ENCODE measurements at places on chromosomes 5 and 9.
A peak's percentile ranks its signal among the peaks of the same experiment; 100 is the strongest.

- no peak for DNase-seq
Observed at GRCh38 chr9:95816716-95817115, 58.8 kb upstream of the ERCC6L2 start.

- no peak for DNase-seq
Observed at GRCh38 chr5:125424402-125425141, 678.1 kb upstream of the ZNF608 start.

DNA sequence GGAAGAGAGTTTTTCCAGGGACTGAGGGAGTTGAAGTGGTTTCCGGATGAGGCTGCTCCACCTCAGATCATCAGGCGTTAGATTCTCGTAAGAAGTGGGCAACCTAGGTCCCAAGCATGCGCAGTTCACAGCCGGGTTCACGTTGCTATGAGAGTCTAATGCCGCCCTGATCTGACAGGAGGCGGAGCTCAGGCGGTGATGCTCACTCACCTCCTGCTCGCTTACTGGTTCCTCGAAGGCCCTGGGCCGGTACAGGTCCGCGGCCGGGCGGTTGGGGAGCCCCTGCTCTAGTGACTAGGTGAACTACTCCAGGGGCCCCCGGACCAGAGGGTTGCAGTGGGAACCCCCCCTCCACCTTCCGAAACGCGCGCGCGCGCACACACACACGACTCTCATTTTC lies 997 bp upstream of the RNF130 start:
- no peak for DNase-seq

GRCh38 chr5:71887680-71888079 lies 168.6 kb downstream of the CARTPT start:
- no peak for DNase-seq

GRCh38 chr5:119343766-119344165 lies 12.1 kb upstream of the TNFAIP8 start:
- no peak for DNase-seq

GRCh38 chr5:141850786-141851185 lies 27.4 kb downstream of the PCDH1 start:
- no peak for DNase-seq

DNA sequence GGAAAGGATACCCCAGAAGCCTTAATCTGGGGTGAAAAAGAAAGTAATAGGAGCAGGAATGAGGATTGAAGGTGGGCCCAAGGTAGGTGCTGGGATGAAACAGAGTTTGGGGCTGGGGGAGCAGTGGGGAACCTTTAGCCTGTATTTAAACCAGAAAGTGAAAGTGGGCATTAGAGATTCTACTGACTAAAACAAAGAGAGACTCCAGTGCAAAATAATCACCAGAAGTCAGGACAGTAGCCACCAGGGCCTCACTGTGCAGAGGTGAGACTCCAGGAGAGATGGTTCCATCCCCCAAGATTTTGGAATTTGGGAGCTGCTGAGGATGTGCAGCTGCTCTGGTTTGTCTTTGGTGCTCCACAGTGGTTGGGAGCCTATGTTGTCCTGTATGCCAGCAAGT lies 13.1 kb downstream of the DNAJB5 start:
- DNase-seq = no peak

GRCh38 chr9:37676411-37676830 lies 25.7 kb downstream of the FRMPD1 start:
- DNase-seq = no peak

DNA sequence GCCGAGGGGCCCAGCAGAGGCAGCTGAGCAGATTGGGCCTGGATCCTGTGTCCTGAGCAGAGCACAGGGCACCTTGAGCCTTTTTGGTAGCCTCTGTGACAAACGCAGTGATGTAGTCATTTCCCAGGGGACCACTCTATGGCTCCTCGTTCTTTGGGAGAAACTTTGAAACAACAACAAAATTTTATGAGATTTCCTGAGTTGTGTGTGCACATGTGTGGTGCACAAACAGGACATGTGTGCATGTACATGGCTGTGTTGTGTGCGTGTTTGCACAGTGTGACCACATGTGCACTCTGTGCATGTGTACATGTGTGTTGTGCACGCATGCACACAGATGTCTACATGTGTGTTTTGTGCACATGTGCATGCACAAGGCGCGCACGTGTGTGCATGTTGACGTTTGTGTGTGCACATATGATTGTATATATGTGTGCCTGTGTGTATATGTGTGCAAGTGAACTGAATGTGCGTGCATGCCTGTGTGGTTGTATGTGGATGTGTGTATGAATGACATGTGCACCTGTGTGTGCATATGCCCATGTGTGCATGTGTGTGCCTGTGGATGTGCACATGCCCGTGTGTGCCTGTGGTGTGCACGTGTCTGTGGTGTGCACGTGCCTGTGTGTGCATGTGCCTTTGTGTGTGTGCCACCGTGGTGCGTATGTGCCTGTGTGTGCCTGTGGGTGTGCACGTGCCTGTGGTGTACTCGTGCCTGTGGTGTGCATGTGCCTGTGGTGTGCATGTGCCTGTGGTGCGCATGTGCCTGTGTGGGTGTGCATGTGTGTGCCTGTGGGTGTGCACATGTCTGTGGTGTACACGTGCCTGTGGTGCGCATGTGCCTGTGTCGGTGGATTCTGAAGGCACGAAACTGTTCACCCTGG lies 221.6 kb downstream of the CACNA1B start:
- DNase-seq = no peak

GRCh38 chr5:118967059-118967508 lies 21.3 kb downstream of the DTWD2 start:
- DNase-seq = no peak

GRCh38 chr5:135990528-135991255 lies 35.9 kb upstream of the LECT2 start:
- DNase-seq = no peak

- DNase-seq = peak; percentile 28
Observed at GRCh38 chr5:157390551-157391297, 69.3 kb upstream of the NIPAL4 start.

DNA sequence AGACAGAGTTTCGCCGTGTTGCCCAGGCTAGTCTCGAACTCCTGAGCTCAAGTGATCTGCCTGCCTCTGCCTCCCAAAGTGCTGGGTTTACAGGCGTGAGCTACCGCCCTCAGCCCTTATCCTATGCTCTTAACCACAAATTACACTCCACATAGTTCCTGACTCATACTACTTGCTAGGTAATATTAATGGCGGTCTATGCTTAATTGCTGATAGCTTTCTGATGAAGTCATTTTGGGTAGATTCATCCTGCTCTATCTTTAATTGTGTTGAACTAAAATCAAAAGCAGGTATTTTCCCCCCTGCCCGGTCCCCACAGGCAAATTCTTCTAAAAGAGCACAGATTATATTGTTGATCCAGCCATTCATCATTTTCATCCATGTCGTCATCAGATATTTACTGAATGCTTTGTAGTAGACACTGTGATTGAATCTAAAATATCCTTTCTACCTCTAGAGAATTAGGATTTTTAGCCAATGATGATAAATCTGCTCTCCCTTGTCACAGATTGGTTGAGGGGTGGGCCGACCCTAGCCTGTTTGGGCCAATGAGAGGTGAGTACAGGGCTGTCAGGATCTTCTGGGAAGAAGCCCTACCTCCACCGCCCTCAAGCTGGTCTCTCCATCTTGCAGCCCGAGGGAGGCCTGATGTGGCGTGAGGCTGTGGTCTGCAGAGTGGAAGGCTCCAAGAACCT lies 144.8 kb downstream of the NR3C1 start:
- no peak for DNase-seq

GRCh38 chr9:91465420-91465819 lies 41.8 kb upstream of the NFIL3 start:
- DNase-seq = no peak

DNA sequence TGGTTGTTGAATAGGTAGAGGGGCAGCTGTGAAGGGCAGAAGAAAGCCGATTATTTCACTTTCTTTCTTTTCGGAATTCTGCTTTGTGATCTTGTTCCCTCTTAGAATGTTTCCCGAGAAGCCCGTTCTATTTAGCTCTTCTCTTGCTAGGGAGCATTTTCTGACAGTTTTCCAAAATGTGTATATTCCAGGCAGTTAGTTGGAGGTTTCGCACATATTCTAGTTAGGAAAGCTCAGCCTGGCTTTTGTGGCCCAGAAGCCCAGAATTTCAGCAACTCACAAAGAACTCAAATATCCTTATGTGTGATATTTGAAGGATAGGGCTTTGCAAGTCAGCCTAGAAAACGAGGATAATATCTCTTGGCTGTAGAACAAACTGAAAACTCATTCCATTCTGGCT lies 461.0 kb upstream of the C9orf72 start:
- DNase-seq = no peak

DNA sequence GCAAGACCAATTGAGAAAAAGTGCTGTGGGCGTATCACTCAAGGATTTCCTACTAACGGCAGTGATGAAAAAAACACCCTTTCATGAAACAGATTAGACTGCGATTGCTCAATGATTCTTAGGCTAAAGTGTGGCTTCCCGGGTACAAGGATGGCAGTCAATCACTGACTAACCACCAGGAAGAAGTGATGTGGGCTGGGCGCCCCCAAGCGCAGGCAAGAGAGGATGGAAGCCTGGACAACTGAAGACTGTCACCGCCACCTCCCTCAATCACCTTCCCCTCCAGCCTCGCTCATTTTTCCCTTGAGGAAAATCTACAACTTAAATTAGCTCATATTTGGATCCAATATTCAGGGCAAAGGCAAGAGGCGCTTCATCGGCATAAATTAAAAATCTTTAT lies 707.2 kb downstream of the MTRR start:
- no peak for DNase-seq

GRCh38 chr5:132837868-132838267 lies 7.4 kb upstream of the SHROOM1 start:
- no peak for DNase-seq

DNA sequence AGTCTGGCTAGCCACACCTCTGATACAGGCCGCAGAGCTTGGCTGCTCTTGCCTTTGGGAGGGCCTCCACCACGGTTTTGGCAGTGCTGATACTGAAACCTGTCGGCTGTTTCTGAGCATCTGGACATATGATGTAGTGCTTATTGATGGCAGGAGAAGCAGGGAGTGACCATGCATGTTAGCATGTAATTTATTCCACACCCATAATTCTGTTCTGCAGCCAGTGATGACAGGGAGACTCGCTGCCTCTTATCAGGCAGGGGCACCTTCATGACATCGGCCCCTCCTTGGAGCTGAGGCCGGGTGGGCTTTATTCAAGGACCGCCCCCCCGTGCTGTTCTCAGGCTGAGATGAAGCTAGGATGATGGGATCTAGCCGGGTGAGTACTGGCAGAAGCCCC lies 49.0 kb downstream of the OLFM1 start:
- DNase-seq = no peak

- no peak for DNase-seq
Observed at GRCh38 chr5:128020012-128020411, 63.6 kb upstream of the SLC12A2 start.

DNA sequence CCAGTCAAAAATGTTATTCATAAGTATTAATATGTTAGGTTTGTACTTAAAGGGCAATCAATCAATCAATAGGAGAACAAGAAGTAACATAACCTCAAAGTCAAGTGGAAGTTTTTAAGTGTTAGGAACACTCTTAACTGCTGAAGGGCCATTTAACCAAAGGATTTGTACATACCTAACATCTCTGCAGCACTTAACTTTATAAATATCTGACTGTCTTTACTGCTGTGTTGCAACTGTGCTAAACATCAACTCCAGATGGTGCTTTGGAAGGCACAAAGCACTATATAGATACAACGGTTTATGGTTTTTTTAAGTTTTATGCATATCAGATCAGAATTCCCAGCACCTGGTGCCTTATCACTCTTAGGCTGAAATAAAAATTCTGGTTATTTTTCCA lies 604.9 kb upstream of the PTGER4 start:
- no peak for DNase-seq

GRCh38 chr5:43161244-43161643 lies 30.8 kb upstream of the NIM1K start:
- DNase-seq = no peak

GRCh38 chr5:17340819-17341218 lies 123.4 kb downstream of the BASP1 start:
- DNase-seq = no peak

GRCh38 chr5:106127985-106128384 lies 1542.8 kb downstream of the EFNA5 start:
- no peak for DNase-seq

- DNase-seq = no peak
Observed at GRCh38 chr5:102368392-102368791, 72.3 kb upstream of the SLCO4C1 start.

DNA sequence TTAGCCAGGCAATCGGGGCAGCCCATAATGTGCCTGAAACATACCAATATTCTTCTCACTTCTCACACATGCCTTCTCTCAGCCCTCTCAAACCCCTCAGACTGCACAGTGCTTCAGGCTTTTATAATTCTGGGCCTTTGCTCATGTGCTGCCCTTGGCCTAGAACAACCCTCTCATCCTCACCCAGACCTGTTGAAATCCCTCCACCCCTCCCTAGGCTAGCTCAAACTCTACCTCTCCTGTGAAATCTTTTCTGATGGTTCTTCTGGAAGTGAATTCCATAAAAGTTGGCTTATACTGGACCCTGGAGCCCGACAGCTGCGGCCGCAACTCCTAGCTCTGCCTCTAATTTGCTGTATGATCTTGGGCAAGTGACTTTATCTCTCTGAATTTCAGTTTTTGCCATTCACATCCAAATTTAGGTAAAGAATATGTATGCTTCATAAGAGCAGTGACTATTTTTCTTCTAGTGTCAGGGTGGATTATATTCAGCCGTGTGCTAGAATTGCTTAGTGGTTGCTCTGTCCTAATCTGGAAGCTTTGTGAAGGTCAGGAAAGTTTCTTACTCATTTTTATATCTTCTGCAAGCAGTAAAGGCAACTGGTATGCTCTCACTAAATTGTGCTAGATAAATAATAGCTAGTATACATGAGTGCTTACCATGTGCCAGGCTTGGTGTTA lies 221.4 kb downstream of the MAPKAP1 start:
- no peak for DNase-seq

GRCh38 chr5:107876906-107877305 lies 206.2 kb upstream of the EFNA5 start:
- no peak for DNase-seq

- DNase-seq = no peak
Observed at GRCh38 chr9:35914301-35914807, 5.1 kb downstream of the SPAAR start.

GRCh38 chr5:176647843-176648473 lies 674 bp downstream of the TSPAN17 start:
- DNase-seq = no peak

- no peak for DNase-seq
Observed at GRCh38 chr9:135077497-135078200, 9.8 kb upstream of the OLFM1 start.

- no peak for DNase-seq
Observed at GRCh38 chr9:127910613-127911205, 6.1 kb downstream of the ST6GALNAC4 start.

GRCh38 chr5:2983583-2984300 lies 232.3 kb upstream of the IRX2 start:
- DNase-seq = no peak

DNA sequence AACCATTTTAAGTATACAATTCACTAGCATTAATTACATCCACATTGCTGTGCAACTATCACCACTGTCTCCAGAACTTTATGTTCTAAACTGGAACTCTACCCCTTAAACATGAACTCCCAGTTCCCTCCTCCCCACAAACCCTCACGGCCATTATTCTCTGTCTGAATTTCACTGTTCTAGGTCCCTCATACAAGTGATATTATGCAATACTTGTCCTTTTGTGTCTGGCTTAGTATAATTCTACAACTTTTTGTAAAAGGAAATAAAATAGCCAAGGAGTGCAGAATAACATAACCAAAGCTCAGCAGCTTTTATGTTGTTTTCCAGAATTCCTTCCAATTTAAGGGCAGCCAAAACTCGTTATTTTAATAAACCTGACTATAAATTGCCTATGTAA lies 53.2 kb downstream of the NAA35 start:
- DNase-seq = no peak
